LoVo (cell line): ENCODE measurements at places on chromosomes 7 and 10.
A peak's percentile ranks its signal among the peaks of the same experiment; 100 is the strongest.

DNA sequence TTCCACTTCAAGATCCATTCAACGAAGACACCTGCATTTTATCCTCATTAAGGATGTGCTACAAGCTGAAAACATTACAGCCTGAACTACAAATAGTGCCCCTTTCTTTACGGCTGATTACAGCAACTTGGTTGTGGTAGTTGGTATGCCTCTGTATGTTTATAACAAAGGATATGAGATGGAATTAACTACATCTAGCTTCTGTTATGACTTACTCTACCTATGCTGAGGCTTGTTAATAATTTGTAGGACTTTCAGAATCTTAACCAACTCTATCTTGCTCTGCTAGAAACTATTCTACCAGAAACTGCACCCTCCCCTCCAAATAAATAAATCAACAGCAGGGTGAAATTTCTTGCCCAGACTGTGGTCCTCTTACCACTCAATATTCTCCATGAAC is 448.1 kb downstream of the GRM8 start:
- no peak for DNase-seq

DNA sequence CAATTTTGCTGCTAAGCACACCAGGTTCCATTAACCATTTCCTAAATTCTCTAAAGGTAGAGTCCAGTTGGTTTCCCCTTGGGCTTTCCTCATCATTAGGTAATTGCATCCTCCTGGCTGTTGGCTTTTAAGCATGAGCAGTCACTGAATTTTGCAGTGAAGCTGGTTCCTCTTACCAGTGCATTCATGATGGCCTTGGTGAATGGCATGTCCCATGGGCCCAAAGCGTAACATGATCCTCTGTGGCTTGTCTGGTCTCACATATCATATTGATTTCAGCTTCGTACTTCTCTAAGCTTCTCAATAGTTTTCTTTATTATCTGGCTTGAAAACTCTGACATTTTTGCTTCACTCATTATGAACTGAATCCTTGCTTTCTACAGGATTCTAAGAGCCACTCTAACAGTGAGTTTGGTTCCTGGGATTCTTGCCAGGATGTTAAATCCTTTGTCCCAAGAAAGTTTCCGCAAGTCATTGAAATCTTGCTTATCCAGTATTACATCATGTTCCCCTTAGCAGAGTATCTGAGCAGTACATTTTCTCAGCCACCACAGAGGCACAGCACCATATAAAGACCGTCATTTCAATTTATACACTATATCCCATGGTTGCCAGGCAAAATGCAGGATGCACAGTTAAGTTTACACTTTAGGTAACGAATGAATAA is 134.2 kb downstream of the PTN start:
- DNase-seq: no peak

DNA sequence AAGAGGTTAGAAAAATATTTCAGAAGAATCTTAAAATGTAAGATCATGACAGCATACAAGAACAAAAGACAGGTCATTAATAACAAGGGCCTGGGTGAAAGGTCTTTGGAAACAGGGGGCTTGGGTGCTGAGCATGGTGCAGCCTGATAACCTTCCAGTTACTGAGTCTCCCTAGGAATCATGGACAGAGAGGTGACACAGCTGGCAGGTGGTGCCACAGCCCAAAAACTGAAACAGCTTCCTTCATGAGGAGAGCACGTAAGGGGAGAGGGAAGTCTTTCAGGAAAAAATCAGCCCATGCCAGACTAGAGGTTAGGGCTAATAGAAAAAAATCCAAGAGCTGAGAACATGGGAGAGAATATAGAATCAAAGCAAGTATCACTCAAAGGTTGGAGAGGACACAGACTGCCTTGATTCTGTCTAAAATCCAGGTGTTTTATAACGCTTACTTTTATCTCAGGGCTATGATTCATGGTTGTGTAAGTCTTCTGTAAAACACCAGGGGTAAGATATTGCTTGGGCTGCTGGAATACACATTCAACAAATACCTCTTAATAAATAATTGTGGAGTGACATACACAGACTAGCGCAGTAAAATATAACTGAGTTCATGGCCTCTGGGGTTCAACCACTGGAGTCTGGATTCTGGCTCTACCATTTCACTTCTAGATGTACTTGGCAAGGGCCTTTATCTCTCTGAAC is 88.1 kb downstream of the SEMA3C start:
- DNase-seq: peak; percentile 37

- DNase-seq: no peak
Observed at GRCh38 chr7:108890862-108891261, 321.2 kb downstream of the DNAJB9 start.

DNA sequence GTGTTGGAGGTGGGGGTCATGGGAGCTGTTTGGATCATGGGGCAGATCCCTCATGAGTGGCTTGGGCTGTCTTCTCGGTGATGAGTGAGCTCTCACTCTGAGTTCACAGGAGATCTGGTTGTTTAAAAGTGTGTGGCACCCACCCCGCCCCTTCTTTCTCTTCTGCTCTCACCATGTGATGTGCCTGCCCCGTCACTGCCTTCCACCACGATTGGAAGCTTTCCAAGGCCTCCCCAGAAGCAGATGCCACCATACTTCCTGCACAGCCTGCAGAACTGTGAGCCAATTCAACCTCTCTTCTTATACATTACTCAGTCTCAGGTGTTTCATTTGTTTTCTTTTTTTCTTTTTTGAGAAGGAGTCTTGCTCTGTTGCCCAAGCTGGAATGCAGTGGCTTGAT is 170.0 kb downstream of the PTPN20 start:
- no peak for DNase-seq

DNA sequence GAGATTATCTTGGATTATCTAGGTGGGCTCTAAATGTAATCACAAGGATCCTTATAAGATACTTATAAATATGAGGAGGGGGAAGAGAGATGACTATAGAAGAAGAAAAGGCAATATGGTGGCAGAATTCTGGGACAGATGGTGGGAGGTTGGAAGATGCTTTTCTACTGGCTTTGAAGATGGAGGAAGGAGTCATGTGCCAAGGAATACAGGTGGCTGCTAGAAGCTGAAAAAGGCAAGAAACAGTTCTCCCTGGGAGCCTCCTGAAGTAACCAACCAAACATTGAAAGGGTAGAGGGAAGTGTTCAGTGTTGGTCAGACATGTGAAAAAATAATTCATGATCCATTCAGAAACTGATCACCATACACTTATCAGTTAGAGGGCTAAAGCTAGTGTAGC is 213.3 kb downstream of the WDR11 start:
- no peak for DNase-seq

- no peak for DNase-seq
Observed at GRCh38 chr7:138632826-138633602, 68.1 kb downstream of the SVOPL start.

GRCh38 chr10:63670291-63670898 is 149.2 kb downstream of the REEP3 start:
- no peak for DNase-seq

DNA sequence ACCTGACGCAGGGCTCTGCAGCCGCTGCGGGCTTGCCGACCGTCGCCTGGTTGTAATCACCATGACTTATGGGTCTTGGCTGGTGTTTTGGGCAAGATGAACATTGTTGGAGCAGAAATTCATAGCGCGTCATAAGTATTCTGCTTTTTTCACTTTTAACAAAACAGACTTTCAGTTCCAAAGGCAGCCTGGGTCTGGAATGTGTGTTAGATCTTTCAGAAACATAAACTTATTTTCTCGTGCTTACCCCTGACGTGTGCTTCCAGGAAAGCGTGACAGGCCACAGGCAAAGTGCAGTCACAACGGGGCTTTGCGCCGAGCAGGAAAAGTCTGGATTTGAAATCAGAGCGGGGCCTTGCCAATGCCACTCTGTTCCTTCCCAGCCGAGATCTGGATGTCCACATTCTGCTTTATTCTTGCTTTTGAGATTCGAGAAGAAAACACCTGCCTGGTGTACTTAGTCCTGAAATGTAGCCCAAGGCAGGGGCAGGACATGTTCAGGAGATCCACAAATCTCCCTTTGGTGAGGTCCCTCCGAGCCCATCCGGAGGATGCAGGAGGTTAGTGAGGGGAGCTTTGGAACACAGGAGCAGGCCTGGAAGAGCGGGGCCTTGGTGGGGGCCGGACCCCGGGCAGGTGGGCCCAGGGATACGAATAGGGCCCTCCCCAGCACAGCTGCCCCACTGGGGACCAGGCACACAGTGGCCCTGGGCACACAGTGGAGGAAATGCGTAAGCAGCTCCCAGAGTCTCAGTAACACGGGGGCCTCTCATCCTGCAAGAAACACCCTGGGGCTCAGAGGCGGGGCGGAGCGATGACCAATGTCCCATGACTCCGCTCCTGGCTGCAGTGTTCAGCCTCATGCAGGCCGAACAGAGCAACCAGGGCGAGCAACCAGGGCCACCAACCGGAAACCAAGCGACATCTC is 49.5 kb upstream of the EBF3 start:
- DNase-seq: no peak
